ENCODE measurements at places on chromosomes 6 and 20.

DNA sequence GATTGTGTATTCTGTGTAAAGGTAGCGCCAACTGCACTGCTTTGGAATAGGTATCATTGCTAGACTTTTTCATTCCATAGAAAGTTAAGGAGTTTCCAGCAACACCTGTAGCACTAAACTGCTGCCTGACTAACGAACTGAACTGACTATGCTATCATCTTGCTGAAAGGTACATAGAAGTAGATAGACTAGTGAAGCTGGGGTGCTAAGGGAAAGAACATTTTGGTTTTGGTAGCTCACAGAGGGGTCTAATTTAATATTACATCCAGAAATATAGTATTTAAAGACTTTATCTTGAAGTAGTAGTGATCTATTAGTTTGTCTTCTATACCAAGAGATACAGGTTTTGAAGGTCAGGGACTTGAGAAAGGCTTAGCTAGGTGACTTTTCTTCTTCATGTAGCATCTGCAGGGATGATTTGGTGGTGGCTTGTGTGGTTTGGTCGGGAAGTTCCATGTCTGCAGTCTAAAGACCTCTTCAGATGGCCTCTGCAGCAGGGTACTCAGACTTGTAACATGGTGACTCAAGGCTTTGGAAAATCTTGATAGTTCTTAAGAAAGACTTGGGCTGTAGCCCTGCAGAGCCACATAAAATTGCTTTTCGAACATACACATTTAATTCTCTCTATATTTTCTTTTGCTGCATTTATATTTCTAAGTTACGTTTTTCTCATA lies 10.2 kb downstream of the SENP6 start:
- no peak for DNase-seq

DNA sequence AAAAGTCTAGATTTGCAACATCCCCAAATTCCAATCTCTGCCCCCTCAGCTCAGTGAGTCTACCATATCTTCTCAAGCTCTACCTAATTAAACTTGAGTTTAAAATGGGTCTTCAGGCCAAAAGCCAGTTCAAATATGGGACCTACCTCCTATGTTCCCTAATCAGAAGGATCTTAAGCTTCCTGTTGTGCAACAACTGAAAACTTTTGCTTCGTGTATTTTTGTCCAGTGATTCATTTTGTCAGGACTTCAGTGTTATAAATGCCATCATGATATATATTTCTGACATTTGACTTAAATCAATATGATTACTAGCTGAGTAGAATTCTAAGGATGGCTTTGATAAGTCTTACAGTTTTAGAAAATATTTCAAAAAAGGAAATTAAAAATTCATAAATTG lies 622.6 kb upstream of the PTCHD4 start:
- DNase-seq, result no peak

DNA sequence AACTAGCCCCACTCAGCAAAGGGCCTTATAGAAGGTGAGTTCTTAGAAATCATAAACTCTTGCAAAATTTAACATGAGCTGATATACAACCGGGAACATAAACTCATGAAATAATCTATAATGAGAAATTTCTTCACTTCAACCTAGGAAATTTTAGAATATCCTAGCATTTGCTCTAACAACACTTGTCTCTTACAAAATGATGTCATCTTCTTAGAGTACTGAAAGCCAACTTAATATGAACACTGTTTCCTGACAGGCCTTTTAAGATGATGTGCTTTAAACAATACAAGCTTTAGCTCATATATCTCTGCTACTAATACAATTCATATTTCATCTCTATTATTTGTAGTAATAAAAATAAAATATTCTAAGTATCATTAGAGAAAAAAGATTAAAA lies 932 bp downstream of the PACRG start:
- DNase-seq, result no peak

DNA sequence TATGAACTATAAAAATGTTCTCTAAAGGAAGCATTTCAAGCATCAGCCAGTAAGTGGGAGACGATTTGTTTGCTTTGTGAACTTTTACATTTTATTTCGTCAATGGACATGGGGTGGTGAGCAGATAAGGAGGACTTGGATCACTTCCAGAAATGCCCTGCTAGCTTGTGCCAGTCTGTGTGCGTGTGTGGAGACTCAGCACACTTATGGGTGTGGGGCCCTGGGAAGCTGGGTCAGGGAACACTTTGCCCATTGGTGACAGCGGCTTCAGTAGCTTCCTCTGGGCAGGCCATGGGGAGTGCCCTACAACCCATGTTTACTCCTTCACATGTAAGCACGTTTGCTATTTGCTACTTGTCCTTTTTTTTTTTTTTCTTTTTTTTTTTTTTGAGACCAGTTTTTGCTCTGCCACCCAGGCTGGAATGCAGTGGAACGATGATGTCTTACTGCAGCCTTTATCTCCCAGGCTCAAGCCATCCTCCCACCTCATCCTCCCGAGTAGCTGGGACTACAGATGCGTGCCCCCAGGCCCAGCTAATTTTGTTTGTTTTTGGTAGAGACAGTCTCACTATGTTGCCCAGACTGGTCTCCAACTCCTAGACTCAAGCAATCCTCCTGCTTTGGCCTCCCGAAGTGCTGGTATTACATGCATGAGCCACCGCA lies 24.2 kb downstream of the PRDM1 start:
- no peak for DNase-seq

- DNase-seq, result no peak
Observed at GRCh38 chr6:163661272-163661671, 246.8 kb downstream of the QKI start.

DNA sequence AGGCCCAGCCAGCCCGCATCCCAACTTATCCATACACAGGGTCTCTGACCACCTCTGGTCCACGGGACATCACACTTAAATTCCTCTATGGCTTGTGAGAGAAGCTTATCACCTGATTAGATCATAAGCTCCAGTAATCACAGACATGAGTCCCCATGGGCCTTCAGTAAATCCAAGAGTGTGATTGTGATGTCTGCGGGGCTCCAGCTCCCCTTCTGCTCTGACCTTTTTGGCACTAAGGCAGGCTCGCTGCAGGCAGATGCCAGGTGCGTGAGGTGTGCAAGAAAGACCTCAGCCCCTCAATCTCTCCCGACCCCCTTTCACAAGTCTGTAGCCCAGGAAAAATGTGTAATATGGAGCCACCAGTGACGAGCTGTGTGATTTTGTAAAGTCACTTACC lies 127.6 kb upstream of the DUSP22 start:
- no peak for DNase-seq

- DNase-seq, result no peak
Observed at GRCh38 chr6:3314621-3315467, 56.1 kb downstream of the PSMG4 start.

- no peak for DNase-seq
Observed at GRCh38 chr20:51236421-51236820, 213.5 kb upstream of the KCNG1 start.

DNA sequence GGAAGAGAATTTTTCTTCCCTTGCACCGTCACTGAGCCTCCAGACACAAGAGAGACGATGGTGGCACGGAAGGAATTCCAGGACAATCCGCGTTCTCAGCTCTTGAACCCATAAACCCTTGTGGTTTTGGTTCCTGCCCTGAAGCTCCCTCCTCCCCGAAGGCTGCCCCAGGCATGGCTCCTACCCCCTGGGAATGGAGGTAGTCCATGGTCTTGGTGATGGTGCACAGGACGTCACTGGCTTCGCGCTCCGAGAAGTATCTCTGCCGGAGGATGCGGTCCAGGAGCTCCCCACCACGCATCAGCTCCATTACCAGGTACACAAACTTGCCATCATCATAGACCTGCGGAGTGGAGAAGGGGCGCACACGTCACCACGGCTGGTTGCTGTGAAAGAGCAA lies 47.5 kb upstream of the MPC1 start:
- DNase-seq, result no peak

DNA sequence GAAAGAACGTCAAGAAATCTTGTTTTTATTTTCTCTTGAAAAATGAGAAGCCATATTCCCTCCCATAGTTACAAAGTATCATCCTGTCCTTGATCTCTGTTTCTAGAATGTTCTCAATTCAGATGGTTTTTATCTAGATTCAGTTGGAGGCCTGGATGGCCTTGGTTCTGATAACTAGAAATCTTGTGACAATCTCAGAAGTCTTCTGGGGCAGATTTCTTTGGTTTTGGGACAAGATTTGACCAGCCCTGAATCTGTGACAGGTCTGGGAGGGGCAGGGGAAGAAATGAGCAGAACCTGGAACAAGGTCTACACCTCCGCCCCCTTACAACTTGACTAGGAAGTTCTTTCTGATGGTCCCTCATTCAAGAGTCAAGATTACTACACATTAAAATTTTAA lies 41.4 kb upstream of the AKIRIN2 start:
- no peak for DNase-seq

DNA sequence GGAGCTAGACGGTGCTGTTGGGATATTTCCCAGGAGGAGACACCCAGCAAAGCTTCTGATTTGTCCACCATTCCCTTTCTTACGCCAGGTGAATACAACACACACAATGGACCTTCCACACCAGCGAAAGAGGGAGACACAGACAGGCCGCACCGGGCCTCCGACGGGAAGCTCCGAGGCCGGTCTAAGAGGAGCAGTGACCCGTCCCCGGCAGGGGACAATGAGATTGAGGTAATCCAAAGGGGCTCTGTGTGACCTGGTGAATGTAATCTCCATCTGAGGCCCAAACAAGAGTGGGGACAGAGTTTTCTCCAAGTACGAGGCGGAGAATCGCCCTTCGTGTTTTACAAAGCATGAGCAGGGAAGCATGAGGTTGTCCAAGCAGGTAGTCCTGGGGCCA lies 194.5 kb downstream of the EYA2 start:
- DNase-seq, result no peak

- no peak for DNase-seq
Observed at GRCh38 chr20:38201356-38201755, 36.3 kb upstream of the TGM2 start.

DNA sequence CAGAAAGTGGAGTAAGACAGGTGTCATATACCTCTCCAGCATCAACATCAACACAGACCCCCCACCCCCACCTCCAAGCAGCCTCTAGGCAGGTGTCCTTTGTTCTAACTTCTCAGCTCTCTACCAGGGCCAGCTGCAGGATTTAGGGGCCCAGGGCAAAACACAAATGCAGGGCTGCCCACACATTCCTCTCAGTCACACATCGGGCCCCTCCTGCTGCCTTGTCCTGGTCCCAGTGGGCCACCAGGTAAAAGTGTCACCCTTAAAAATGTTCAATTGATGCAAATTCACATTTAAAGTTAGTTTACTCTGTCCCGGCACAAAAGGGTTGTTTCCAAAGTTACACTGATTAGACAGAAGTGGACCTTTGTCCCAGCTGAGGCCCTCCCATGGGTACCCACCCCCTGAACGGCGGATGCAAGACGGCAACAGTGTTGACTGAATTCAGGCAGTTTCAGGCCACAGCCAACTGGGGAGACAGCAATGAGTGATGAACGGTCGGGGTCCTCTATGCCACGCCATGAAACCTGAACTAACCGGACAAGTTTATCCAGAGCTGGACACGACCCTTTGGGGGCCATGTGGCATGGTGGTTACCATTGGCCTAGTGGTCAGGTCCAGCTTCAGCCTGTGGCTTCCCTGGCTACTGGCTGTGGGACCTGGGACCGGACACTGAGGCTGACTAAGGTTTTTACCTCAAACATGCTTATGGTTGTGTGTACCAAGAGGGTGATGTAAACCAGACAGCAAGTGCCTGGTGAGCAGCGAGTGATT lies 52.2 kb upstream of the UNC93A start:
- no peak for DNase-seq

GRCh38 chr6:15026832-15027231 lies 219.0 kb upstream of the JARID2 start:
- peak; percentile 78 for DNase-seq

DNA sequence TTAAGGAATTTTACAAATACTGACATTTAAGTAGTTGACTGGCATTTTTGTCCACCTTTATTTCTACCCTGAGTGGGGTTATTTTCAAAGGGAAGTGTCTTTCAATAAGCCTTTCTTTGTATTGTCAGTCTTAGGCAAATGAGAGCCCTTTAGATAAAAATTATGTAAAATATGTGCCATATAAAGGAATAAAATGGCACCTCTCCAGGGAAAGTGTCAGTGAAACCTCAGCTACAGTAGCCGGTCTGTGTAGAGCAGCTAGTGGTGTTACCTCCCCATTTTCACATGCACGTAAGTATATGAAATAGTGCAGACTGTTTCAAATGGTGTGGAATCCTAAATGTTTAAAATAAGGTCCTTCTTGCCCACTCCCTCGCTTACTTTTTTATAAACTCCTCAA lies 5.0 kb downstream of the FAM217B start:
- DNase-seq, result no peak

- DNase-seq, result no peak
Observed at GRCh38 chr20:52542131-52542530, 350.6 kb upstream of the ZFP64 start.

DNA sequence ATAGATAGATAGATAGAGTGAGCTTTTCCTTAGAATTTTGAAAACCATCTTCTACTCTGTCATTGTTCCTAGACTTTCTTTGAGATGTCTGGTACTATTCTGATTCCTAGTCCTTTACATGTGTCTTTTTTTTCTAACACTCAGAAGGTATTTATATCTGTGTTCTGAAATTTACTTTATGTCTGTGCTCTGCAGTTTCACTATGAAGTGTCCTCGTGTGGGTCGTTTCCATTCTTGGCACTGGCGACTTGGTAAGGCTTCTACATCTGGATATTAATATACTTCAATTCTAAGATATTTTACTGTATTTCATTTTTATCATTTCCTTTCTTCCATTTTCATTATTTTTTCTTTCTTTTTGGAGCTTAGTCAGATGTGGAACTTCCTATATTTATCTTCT lies 87.0 kb downstream of the FHL5 start:
- DNase-seq, result no peak

GRCh38 chr6:30329331-30329730 lies 2.6 kb downstream of the TRIM39 start:
- DNase-seq, result no peak

- DNase-seq, result peak; percentile 85
Observed at GRCh38 chr6:34236443-34237315, at the start of gene HMGA1. HMGA1 (plus strand) TSS chr6:34236873; CDS start chr6:34240781, 3,908 bp downstream.

DNA sequence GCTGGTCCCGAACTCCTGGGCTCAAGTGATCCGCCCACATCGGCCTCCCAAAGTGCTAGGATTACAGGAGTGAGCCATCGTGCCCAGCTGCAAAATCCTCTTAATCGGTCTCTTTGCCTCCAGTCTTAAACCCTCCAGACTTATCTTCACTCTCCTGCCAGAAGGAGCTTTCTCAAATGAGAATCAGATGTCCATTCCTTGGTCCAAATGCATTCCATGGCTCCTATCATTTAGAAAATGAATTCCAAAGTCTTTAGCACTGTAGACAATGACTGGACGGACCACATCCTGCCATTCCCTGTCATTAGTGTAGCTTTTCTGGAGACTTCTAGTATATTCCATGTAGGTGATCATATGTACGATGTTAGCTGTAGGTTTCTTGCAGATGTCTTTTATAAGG lies 141.9 kb downstream of the ID4 start:
- DNase-seq, result no peak

- DNase-seq, result no peak
Observed at GRCh38 chr20:38219006-38219950, 41.3 kb downstream of the KIAA1755 start.

- no peak for DNase-seq
Observed at GRCh38 chr6:157203764-157204163, 119.6 kb downstream of the TMEM242 start.

- DNase-seq, result peak; percentile 21
Observed at GRCh38 chr20:1313236-1313964, 15.5 kb downstream of the SDCBP2 start.

Data from NCI-H774 (cell line).